ENCODE measurements at places on chromosomes 5 and 9. TPM values are rescaled to one million over a fixed set of nuclear protein-coding genes. Genes with fewer than 3 reads are reported as not detected.

- DNase-seq: peak; percentile 48
These were observed 389.6 kb downstream of the SEMA5A start for GRCh38 chr5:9156282-9156681.

GRCh38 chr9:90795084-90795483 lies 6.5 kb upstream of the SYK start:
- DNase-seq: no peak

- DNase-seq: peak; percentile 42
These were observed 78.8 kb downstream of the GIN1 start for GRCh38 chr5:103041071-103041676.

DNA sequence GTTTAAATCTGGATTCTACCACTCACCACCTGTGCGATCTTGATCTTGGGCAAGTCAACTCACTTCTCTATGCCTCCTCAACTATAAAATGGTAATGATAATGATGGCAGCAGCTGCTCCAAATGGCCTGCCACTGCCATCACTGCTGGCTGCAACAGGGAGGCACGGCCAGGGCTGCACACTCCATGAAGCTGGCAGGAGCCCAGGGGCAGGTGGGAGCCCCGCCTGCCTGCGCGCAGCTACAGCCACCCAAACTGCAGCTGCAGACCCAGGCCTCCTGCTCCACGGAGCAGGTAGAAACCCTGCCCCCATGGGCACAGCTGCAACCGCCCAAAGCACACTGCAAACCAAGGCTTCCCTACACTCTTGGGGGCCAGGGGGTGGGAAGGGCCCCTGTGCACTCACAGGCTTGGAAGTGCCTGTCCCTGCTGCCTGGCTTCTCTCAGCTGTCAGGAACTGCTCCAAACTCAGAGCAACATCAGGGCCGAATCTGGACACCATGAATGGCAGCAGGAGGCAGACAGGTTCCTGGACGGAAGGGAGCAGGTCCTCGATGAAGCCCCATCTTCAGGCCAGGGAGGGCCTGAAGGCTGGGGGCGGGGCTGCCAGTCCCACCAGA lies 57.6 kb downstream of the PRELID2 start:
- DNase-seq: no peak

GRCh38 chr5:43305948-43306565 lies 7.2 kb downstream of the HMGCS1 start:
- peak; percentile 51 for DNase-seq

DNA sequence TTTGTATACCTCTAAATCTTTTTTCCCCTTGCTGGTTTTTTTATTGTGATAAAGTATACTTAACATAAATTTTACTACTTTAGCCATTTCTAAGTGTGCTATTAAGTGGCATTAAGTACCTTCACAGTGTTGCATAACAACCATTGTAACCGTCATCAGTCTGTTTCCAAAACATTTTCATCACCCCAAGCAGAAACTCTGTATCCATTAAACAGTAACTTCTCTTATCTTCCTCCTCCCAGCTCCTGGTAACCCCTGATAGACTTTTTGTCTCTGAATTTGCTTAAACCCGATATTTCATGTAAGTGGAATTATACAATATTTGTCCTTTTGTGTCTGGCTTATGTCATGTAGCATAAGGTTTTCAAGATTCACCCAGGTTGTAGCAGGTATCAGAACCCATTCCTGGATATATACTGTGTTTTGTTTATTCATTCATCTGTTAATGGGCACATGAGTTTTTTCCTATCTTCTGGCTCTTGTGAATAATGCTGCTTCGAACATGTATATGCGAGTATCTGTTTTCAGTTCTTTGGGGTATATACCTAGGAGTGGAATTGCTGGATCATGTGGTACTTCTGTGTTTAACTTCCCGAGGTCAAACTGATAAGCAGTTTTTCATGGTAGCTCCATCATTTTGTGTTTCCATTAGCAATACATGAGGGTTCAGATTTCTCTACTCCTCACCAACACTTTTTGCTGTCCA lies 66.4 kb downstream of the EHMT1 start:
- no peak for DNase-seq

- no peak for DNase-seq
These were observed 219.6 kb upstream of the RORB start for GRCh38 chr9:74277532-74277931.

DNA sequence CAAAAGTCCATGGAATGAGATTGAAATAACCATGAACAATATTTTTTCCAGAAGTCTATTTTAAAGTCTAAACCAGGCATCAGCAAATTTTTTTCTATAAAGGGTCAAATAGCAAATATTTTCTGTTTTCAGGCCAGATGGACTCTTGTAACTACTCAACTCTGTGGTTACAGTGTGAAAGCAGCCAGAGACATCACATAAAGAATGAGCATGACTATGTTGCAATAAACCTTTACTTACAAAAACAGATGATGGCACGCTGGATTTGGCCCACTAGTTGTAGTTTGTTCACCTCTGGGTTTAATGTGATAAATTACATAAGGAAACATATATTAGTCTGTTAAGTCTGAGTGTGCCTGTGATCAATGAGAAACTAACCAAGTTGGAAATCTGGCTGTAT lies 319.2 kb downstream of the TRPM3 start:
- DNase-seq: no peak

GRCh38 chr5:151781201-151781600 lies 9.4 kb downstream of the G3BP1 start:
- no peak for DNase-seq

- no peak for DNase-seq
These were observed 73.2 kb upstream of the SH3PXD2B start for GRCh38 chr5:172527559-172527958.

GRCh38 chr9:113356686-113357292 lies 7.4 kb downstream of the BSPRY start:
- no peak for DNase-seq

DNA sequence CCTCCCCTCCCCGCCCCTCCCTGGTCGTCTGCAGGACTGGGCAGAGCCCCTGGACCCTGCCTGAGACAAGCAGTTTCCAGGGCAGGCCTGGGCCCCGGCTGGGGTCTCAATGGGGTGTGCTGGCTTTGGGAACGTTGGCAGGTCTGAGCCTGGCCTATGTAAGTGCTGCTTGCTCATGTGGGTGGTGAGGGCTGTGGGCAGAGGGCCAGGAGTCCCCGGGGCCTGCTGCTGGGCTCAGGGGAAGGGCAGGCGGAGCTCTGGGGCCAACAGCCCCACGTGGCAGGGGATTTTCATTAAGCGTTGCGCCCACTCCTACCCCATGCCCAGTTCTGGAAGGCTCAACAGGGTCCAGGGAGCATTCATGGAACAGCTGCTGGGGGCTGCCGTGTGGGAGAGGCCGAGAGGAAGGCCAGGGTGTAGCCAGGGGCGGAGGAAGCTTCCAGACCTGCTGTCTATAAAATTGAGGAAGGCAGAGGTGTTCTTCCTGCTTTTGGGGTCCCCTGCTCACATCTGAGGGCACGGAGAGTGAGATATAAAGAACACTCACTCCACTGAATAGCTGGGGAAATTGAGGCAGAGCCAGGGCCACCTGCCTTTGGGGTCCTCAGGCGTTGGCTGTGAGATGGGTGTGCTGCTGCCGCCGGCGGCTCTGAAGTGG lies 32.5 kb downstream of the RXRA start:
- no peak for DNase-seq

DNA sequence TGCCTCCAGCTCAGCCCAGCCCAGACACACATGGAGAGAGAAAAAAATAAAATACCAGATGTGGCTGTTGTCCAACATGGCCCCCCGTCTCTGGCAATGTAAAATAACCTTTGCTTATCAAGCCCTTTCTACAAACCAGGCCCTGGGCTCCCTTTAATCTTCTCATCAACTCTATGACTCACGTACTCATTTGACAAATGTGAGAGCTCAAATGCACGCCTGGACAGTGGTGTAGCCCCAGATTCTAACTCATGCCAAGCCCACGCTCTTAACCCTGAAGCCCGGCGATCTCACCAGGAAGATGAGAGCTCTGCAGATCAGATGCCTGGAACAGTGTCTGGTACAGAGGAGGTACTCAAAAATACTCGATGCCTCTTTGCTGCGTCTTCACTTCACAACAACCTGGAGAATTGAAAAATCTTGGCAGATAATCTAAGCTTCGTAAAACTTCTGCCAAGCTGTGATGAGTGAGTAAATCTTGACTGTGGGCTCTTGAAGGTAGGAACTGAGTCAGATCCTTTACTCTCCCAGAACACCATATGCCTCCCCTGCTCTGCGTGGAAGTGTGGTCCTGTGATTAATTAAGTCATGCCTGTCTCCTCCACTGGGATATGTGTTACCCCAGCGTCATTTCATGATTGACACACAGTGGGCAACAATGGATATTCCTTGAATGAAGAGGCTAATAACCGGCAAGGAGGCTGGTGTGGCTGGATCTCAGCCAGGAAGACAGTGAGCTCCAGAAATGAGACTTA lies 102.0 kb upstream of the FSTL4 start:
- no peak for DNase-seq

DNA sequence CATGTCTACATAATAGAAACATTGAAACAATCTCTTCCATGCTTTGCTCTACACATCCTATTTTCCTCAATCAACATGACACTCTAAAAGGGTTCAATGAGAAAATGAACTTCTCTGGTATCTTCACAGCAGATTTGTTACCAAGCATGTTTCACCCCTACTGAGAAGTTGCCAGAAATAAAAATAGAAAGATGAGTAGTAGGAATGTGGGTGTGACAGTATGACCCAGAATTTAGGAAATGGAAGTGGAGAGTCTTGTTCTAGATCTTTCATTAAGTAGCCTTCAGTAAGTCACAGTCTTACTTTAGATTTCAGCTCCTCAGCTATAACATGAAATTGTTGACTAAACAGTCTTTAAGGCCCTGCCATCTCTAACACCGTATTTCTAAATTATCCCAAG lies 581.8 kb downstream of the EFNA5 start:
- DNase-seq: no peak

GRCh38 chr5:77550406-77550805 lies 58.3 kb upstream of the WDR41 start:
- DNase-seq: no peak

DNA sequence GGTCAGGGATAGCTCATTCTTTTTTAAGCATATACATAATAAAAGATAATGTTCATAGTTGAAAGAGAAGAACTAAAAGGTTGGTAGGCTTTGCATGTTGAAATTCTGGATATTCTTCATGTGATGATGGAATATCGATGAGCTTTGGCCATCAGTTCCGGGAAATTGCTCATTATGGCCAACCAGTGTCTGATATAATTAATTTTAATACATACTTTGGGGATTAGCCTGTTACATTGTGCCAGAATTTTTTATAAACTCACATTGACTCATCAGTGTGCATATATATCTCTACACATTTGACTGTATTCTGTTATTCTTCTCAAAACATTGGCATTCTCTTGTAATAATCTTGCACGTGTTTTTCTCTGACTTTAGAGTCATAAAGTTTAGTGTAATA lies 84.3 kb downstream of the NNT start:
- no peak for DNase-seq

DNA sequence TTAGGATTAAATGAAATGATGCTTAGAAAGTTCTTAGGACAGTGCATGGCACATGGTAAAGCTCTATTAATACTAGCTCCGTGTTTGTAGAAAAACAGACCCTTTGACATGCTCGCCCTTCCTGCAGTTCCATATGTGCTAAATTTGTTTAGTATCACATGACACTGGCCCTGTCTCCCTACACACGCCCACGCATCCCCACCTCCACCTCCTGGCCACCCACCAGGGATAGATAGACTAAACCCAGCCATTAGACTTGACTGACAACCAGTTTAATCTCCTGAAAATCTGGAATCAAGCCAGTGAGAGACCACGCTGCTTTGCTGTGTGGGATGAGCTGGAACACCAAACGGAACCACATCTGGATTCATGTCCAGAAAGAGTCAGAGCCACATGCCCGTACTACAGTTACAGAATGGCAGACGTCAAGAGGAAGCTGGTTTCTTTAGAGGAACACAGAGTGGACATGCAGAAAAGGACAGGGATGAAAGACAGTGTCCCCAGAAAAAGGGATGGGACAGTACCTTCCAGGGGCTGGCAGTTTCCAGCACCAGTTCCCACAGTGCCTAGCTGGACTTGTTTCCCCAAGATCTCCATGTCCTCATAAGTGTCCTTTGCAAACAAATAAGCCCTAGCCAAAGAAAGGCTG lies 186.1 kb downstream of the PDZD2 start:
- DNase-seq: no peak

GRCh38 chr5:150624334-150625163 lies 15.9 kb upstream of the SYNPO start:
- no peak for DNase-seq

DNA sequence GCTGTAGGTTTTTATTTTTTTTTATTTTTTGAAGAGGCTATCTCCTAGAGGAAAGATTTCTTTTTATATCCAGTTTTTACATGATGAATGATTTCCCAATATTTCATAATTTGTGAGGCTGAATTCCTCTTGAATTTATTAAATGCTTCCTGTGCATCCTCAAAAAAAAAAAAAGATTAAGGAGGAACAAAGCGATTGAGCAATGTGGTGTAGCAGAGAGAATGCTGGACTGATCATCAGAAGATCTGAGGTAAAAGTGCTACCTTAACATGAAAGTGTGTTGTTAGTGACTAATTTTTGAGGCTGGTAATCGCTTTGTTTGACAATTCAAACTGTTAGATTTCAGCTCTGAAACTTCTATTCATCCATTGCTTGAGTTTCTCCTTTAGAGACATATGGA lies 125.1 kb downstream of the ESM1 start:
- DNase-seq: no peak

DNA sequence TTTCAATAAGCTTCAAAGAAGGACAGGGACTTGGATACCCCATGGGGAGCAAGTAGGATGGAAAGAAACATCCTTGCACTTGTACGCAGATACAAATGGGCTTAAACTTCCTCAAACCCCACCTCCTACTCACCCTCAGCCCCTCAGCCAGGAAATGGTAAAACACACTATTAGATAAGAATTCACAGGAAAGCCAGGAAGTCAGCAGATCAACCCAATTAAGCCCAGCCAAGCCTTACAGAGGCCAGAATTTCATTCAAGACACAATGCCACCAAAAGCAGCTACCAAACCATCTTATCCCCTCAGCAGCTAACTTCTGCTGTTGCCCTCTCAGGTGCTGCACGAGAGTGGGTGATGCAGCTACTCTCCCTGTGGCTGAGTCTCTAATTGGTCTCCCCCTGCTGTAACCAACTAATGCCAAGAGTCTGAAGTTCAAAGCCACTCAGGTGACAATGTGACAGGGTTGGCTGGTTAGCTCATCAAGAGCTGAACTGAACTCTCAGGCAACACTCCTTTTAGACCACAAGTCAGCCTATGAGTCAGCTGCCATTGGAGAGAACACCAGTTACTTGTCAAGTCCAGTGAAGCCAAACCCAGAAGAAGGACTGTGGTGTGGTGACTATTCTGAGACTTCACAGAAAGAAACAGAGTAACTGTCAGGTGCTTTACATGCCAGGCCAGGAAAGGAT lies 201.9 kb downstream of the ZNF608 start:
- no peak for DNase-seq

CHSY3 gene
- polyA plus RNA-seq: 6.8 TPM

KIF24 gene
- polyA plus RNA-seq: 13.7 TPM

FYB1 gene
- 4.7 TPM for polyA plus RNA-seq

PRR16 gene
- 22.5 TPM for polyA plus RNA-seq

SLC1A1 gene
- polyA plus RNA-seq: 0.72 TPM

UAP1L1 gene
- polyA plus RNA-seq: 1.9 TPM

HRH2 gene
- polyA plus RNA-seq: 1.3 TPM

All from muscle of back (tissue), 13 donors.